Activated T-cell treated with anti-CD3 and anti-CD28 coated beads, Interleukin-2, amount 50 U/mL, for 4 hours (primary cell): ENCODE measurements at places on chromosomes 1 and 21. TPM values are rescaled to one million over a fixed set of nuclear protein-coding genes. Genes with fewer than 3 reads are reported as not detected.

GRCh38 chr1:64479874-64480273, 9.9 kb downstream of the CACHD1 start:
- no peak for DNase-seq

DNA sequence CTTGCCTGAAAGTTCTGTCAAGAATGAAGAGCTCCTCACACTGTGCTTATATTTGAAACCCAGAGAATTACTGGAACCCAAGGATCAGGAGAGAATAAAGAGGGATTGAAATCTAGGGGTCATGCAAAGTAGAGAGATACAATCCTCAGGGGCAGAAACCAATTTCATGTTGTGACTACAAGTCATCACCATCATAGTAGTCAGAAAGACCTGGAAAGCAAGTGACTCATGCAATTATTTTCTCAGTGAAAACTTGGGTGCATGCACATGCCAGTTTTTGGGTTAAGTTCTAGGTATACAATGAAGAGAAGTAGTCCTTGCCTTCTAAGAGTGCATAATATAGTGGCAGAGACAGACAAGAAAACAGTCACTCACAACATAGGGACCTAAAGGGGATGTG, 210.0 kb downstream of the ZC3H11B start:
- DNase-seq = no peak

The OR2G6 gene
- not detected for total RNA-seq

DNA sequence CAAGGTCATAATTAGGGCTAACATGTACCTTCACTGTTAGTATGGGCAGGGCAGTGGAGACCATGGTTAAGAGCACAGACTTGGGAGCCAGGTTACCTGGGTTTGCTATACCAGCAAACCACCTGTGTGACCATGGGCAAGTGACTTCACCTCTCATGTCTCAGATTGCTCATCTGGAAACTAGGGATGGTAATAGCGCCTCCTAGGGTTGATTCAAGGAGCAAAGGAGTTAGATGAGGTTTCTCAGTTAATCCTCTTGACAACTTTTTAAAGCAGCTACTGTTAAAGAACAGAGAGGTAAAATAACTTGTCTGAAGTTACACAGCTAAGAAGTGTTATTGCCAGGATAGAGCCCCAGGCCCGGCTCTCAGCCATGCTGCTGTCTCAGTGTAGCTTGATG, 790 bp upstream of the MATN1 start:
- no peak for DNase-seq

DNA sequence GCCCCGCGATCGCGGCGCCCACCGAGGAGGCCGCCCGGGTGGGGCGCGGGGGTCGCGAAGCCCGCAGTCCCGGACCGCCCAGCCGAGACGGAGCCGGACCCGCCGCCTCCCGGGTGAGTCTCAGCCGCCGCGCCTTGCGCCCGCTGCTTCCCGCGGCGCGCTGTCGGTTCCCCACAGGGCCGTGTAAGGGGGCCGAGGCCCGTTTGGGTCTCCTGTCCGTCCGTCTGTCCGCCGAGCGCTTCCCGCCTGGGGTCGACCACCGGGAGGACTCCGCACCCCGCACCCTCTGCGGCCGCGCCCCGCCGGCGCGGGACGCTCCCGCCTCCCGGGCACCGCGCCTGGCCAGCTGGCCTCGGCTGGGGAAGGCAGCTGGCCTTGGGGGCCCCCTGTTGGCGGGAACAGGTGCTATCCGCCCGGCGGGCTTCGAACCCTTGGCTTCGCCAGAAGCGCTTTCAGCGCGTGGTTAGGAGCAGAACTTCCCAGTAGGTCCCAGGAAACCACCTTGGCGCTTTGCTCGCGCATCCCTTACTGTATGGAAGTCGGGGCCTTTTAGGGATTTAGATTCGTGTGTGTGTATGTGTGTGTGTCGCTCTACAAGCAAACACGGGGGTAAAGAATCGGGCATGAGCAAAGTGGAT, 414 bp downstream of the TMEM51 start:
- no peak for DNase-seq

The DNAH14 gene
- total RNA-seq = 0.83 TPM

DNA sequence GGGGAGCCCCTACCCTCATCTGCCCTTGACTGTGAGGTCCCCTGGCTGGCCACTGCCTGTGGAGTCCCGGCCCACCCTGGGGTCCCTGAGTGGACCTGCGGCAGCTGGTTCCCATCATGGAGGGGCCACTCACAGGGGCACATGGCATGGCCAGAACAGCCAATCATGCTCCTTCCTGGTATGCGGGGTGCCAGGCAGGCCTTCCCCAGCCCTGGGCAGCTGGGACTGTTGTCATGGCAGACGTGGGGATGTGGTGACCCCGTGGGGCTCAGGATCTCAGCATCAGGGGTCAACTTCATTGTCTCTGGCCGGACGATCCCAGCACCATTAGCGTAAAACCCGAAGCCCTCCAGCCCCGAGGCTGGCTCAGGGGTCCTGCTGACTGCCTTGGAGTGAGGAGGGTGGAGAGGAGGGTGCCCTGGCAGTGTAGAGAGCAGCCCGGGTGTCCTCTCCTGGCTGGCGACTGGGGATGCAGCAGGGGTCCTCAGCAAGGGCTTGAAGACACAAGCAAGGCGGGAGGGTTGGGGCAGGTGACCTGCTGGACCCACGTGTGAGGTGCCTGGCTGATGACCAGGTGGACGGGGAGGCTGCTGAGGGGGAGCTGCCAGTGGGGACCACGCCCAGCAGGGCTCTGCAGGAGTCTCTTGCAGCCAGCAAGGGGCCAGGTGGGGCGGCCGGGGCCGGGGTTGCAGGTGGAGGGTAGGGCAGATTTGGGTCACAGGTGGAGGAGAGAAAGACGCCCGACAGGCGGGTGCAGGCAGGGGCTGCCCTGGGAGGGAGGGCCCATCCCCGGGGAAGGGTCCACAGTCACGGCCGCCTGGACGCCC, 45.1 kb downstream of the TRIM11 start:
- DNase-seq = no peak

The UTS2 gene
- not detected for total RNA-seq

DNA sequence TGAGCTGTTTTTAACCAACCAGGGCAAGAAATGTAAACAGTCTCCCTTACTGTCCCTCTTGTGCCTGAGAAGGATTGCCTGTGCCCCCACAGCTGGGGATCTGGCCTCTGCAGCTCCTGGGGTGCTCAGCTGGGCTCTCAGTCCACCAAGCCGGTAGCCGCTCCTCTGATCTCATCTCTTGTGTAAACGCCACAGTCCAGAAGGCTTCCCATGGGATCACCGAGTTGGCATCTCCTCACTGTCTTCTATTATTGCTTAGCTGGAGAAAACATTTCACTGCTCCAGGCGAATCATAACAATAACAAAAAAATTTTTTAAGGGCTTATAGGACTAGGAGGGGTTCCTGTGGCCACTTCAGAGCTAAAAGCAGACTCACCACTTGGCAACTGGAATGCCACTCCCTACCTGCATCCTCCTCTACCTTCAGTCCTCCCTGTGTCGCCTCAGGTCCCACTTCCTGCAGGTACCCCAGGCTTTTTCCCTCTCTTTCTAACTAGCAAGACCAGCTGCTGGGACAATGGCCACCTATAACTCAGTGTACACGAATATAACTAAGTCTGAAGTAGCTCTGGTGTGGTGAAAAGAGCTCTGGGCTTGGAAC, 75.8 kb downstream of the ATP1A1 start:
- DNase-seq = no peak

The JAM2 gene
- total RNA-seq = 0.46 TPM

The HRNR gene
- total RNA-seq = not detected

GRCh38 chr1:145690587-145691558, 16.3 kb downstream of the PDZK1 start:
- DNase-seq = no peak

DNA sequence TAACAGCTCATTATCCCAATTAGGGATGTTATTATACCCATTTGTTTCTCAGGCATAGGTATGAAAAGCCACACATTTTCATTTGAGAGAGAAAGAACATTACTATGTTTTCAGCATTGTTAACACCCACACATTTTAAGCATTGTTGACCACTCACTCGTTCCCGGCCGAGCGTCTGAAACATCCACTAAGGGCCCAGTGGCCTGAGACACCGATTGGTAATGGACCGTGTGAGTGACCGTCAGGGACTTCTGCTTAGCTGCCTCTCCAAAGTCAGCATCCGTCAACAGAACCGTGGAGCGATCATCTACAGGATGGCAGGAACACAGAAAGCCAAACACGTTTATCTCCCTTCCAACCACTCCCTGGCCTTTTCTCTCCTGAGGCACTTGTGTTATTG, 184.6 kb downstream of the PCP4 start:
- no peak for DNase-seq

GRCh38 chr1:119353836-119354235, 14.7 kb upstream of the HAO2 start:
- no peak for DNase-seq

The EFNA1 gene
- total RNA-seq = 0.61 TPM

DNA sequence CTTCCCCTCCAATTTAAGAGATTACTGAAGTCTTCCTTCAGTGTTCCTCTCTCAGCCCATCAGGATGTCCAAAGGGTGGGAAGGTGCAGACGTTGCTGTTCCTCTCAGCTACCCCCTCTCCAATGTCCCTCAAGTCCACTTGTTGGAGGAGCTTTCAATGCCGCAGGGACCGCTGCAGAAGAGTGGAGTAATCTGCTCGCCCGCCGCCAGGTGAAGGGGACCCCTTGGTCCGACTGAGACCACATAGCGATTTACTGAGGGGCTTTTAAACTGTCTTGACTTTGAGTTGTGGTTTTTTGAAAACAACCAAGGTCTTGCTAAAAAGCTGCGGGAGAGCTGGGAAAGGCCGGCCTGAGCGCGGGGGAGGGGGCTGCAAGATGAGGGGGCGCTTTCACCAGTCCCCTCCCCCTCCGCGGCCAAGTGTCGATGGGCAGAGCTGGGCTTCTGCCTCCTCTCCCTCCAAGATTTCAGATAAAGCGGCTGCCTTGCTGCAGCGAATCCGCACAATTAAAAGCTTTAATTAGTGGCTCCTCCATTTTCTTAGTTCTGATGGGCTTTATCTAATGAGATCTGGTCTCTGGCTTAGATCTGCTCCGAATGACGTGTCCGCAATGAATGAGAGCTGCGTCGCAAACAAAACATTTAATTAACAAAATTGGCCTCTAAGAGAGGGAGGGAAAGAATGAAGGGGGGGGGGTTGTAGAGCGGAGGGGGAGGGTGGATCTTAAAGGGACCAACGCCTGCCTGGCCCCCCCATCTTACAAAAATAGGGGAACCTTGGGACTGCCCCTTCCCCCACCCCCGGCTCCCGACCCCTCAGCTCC, 5.9 kb downstream of the LMO4 start:
- DNase-seq = no peak

- peak; percentile 30 for DNase-seq
Measured at GRCh38 chr1:87045761-87046304, 131.4 kb downstream of the HS2ST1 start.

DNA sequence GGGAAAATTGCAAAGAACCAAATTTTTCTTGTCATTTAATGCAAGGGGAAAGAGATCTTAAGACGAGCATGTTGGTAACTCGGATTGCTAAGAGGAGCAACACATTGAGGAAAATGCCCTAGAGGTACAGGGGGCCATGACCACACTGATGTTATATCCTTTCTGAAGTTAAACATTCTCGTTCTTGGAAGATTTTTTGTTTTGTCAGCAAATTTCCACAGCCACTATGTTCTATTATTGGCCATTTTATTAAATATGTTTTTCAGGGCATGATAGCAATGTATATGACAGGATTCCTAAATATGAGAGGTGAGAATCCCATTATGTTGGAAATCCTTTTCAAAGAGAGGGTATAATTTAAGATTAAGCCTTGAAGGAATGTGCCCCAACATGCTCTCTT, 627.2 kb upstream of the PKN2 start:
- no peak for DNase-seq

DNA sequence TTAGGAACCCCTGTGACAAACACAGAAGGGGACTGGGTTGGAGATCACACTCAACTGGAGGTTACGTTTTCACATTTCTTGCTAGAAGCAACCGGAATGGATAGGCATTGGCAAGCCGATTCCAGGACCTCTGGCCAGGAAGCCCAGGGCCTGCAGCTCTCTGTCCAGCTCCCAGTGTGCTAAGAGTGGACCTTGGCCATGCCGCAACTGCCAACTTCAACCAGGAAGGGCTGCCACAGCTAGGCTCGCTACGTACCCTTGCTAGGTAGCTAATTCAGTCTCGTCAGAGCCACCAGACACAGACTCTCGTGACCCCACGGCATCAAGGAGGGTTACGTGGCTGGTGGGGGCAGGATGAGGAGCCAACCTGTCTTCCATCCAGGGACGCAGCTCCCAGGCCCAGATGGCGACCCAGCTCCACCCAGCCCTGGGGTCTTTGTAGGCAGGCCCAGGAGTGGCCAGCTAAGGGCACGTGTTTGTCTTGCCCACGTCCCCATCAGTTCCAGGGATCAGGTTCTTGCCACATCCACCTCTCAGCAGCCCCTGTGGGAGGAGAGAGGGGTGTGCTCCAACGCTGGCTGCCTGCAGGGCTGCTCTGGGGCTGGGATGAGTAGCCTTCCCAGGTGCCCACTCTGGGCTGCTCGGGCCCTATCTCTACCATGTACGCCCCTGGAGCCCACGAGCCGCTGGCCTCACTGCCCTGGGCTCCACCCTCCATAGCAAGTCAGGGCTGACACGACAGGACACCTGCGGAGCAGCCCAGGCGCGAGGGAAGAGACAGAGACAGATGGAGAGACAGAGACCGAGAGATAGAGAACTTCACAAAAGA, 39.2 kb downstream of the UBE2G2 start:
- no peak for DNase-seq

GRCh38 chr21:41961753-41962152, 7.9 kb upstream of the C2CD2 start:
- DNase-seq = no peak

DNA sequence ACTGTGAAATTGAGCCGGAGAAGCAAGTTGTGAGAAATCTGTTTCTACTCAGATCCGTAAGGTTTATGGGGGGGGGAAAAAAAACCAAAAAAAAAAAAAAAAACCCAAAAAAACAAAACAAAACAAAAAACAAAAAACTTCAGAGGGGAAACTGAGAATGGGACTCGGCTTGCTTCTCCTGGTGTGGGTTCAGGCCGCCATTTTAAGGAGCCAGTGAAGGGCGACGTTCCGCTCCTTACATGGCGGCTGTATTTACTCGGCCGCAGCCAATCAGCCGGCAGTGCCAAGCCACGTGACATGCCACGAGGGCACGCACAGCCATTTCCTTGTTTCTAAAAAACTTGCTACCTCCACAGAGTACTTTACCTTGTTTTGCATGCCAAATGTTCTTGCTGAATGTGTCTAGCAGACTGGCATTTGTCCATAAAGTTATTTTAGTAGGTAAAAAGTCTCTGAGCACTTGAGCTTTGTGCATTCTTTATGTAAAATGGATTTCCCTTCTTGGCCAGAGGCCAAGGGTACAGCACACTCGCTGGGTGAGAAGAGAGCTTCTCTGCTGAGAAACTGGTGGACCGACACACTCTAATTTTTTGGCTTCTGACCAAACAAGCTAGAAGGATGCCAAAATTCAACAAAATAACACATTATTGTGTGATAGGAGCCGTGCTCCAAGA, 101.8 kb downstream of the NFIA start:
- DNase-seq = no peak

DNA sequence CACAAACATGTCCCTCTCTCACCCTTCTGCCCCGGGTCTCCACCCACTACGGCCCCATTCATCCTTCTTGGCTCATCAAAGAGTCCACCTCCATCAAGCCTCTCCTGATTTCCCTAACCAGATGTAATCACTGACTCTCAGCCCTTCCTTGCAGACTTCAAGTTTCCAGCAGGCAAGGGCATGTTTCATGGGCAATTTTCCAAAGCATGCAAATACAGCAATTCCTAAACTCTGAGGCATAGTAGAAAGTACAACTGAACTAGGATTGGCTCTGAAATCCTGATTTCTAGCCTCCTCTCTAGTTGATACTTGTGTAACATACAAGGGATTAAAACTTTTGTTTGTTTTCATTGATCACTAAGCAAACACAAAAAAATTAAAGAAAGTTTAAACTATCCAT, 109.1 kb upstream of the GADD45A start:
- no peak for DNase-seq

GRCh38 chr1:183622884-183623785, 12.4 kb downstream of the ARPC5 start:
- DNase-seq = peak; percentile 28
